Cardiac muscle cell (in vitro differentiated cells and primary cell): ENCODE measurements at places on chromosomes 6 and 20. TPM values are rescaled to one million over a fixed set of nuclear protein-coding genes. Genes with fewer than 3 reads are reported as not detected.

The COL9A3 gene
- total RNA-seq, result 7.9 and 10.3 TPM in 2 replicates

The CCN6 gene
- total RNA-seq, result not detected in 2 replicates

The EFCAB8 gene
- total RNA-seq, result not detected in 2 replicates

The UCKL1 gene
- total RNA-seq, result 40.2 and 53.5 TPM in 2 replicates

The C20orf144 gene
- 0.21 TPM in 1 of 2 replicates, not detected in the other for total RNA-seq

The TRIM31 gene
- not detected in 2 replicates for total RNA-seq

The PRSS16 gene
- 4.4 and 9.9 TPM in 2 replicates for total RNA-seq

The CDSN gene
- total RNA-seq, result not detected in 2 replicates

The OR12D2 gene
- not detected in 2 replicates for total RNA-seq

The SPATA2 gene
- 5.8 and 6.0 TPM in 2 replicates for total RNA-seq

The PLA2G7 gene
- total RNA-seq, result not detected in 2 replicates

The TPX2 gene
- 15.2 and 120 TPM in 2 replicates for total RNA-seq

The LCA5 gene
- total RNA-seq, result 3.5 and 5.9 TPM in 2 replicates

The TGM6 gene
- total RNA-seq, result not detected in 2 replicates

The CALHM6 gene
- total RNA-seq, result 3.0 TPM in 1 of 2 replicates, not detected in the other

The SAMD5 gene
- 0.04 and 0.12 TPM in 2 replicates for total RNA-seq

The TOX2 gene
- 0.09 TPM in 1 of 2 replicates, not detected in the other for total RNA-seq

The ETV7 gene
- total RNA-seq, result 0.14 TPM in 1 of 2 replicates, not detected in the other

The LTA gene
- total RNA-seq, result not detected in 2 replicates

The SCGN gene
- 0.14 TPM in 1 of 2 replicates, not detected in the other for total RNA-seq

The IDH3B gene
- total RNA-seq, result 216 and 266 TPM in 2 replicates

The HEY2 gene
- total RNA-seq, result 38.1 and 73.8 TPM in 2 replicates

The SRXN1 gene
- 19.4 and 21.6 TPM in 2 replicates for total RNA-seq

The ENPP4 gene
- 7.5 TPM in 2 replicates for total RNA-seq

The BPIFA1 gene
- not detected in 2 replicates for total RNA-seq

The TNF gene
- total RNA-seq, result not detected in 2 replicates

The C6orf58 gene
- total RNA-seq, result not detected in 2 replicates

The THBD gene
- 0.54 and 1.1 TPM in 2 replicates for total RNA-seq

The CRISP3 gene
- not detected in 2 replicates for total RNA-seq

The CEP85L gene
- total RNA-seq, result 11.3 and 20.0 TPM in 2 replicates

The TREML1 gene
- not detected in 2 replicates for total RNA-seq

The LY6G6D gene
- total RNA-seq, result not detected in 2 replicates

The DPPA5 gene
- total RNA-seq, result not detected in 2 replicates

The PXT1 gene
- not detected in 2 replicates for total RNA-seq

The CCM2L gene
- 0.69 and 0.92 TPM in 2 replicates for total RNA-seq

The HLA-G gene
- total RNA-seq, result not detected in 2 replicates

The EYA2 gene
- 0.07 and 0.30 TPM in 2 replicates for total RNA-seq

The OPN5 gene
- 0.14 TPM in 1 of 2 replicates, not detected in the other for total RNA-seq

The PNRC1 gene
- total RNA-seq, result 176 and 231 TPM in 2 replicates

The DLK2 gene
- total RNA-seq, result 4.4 and 5.2 TPM in 2 replicates

The CSNK2A1 gene
- 126 and 189 TPM in 2 replicates for total RNA-seq

The TBX18 gene
- total RNA-seq, result 5.2 and 5.5 TPM in 2 replicates

The HLA-DRB5 gene
- total RNA-seq, result not detected in 2 replicates

The HMGN4 gene
- 56.6 and 57.1 TPM in 2 replicates for total RNA-seq
